IPS DF 19.7 (cell line): ENCODE measurements at places on chromosomes 11 and 22.

DNA sequence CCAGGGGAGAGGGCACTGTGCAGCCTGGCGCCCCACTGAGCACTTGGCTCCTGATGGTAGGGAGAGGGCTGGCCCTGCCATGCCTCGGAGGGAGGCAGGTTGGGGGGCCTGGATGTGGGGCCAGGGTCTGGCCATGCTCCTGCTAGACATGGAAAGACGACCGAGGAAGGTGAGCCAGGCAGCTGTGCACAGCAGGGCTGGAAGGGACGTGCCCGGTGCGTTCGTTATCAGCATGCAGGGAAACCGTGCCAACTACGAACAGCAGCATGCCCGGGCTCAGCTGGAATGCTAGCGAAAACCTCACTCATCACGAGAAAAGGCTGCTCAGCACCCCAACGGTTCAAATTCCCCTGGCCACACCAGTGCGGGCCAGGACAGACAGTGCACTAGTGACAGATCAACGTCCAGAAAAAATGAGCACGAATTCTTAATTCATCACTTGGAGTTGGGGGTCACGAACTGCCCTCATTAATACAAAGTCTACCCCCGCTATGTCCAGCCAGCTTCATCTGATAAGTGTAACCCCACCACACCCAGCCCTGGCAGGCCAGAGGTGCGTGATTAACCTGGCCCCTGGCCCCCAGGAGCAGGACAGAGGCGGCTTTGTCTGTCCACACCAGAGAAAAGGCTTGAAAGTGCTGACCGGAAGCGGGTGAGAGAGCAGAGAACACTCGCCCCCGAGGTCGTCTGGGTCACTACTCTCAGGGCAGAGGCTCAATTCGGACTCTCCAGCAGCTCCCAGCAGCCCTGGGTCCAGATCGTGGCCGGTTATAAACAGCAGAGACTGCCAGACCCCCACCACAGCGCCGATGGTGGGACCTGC is 84.2 kb downstream of the CELSR1 start:
- no peak for DNase-seq

DNA sequence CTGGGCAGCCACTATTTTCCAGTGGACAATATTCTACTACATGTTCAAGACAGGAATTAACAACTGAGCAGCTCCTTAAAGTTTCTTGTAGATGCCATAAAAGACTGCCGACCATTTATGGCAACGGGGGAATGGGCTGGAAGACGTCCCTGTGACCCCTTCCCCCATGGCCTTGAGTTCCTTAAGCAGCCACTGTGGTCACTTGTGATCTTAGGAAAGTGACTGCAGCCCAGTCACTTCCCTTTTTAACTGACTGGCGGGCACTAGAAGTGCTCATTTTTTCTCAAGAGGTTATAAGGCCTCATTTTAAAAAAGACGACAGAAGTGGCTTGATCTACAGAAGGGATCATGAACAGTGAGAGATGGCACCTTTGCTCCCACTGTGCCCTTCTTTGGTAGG is 153.2 kb upstream of the NARS2 start:
- no peak for DNase-seq

- no peak for DNase-seq
These were observed 32.5 kb upstream of the NUCB2 start for GRCh38 chr11:17244046-17244445.

- DNase-seq, result no peak
These were observed at the start of gene FGF19 for GRCh38 chr11:69703768-69704507. Gene FGF19, minus strand, starts transcription at chr11:69704022. Its CDS starts 146 bp downstream, at chr11:69703876.

DNA sequence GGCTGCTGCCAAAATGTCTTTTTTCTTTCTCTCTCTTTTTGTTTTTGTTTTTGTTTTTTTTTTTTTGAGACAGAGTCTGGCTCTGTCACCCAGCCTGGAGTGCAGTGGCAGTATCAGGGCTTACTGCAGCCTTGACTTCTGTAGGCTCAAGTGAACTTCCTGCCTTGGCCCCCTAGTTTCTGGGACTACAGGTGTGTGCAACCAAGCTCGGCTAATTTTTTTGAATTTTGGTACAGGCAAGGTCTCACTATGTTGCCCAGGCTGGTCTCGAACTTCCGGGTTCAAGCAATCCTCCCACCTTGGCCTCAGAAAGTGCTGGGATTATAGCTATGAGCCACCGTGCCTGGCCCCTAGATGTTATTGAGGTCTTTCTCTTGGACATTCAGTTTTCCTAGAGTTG is 2.2 kb upstream of the DDX10 start:
- no peak for DNase-seq

- no peak for DNase-seq
These were observed 562.6 kb upstream of the ANO3 start for GRCh38 chr11:25769287-25769686.

GRCh38 chr11:125626288-125626950 is 1.5 kb downstream of the CHEK1 start:
- DNase-seq, result peak; percentile 87

DNA sequence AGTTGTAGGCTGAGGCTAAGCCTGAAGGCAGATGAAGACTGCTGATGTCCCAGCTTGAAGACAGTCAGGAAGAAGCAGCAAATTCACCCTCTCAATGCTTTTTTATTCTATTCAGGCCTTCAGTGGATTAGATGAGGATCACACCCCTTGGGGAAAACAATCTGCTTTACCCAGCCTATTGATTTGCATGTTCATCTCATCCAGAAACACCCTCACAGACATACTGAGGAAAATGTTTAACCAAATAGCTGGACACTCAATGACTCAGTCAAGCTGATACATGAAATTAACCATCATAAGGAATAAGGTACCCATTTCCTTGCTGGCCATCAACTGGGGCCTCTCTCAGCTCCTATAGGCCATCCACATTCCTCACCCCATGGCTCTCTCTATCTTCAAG is 549.9 kb upstream of the CCDC90B start:
- DNase-seq, result no peak

DNA sequence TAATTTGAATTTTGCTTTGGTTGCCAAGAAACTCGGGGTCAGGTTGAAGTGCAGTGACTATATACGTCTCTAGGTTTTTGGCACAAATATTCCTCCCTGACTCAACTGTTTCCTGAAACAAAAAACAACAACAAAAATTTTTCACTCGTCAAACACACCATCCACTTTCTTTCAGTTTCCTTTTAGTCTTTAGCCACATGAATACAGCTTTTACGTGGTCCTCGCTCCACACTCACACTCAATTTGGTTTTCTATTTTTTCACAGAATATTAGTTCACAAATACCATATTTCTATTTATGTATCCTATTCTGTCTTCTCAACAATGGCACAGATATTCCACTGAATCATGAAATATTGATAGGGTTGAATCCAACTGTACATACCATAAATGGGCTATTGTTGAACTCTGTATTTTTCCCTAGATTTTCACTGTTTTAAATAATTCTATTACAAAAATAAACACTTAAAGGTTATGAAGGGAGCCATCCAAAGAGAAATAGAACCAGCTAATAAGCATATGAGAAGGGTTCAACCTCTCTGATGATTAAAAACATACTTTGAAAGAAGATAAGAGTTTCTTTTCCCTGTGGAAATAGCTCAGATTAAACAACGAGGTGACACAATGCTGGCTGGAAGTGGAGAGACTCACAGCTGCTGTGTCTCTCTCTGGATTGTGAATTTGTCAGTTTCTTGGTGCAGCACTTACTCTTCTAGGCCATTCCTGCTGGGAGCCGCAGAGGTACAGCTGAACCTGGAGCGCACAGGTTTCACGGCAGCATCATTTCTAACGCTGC is 5.1 kb upstream of the FBLN1 start:
- no peak for DNase-seq

DNA sequence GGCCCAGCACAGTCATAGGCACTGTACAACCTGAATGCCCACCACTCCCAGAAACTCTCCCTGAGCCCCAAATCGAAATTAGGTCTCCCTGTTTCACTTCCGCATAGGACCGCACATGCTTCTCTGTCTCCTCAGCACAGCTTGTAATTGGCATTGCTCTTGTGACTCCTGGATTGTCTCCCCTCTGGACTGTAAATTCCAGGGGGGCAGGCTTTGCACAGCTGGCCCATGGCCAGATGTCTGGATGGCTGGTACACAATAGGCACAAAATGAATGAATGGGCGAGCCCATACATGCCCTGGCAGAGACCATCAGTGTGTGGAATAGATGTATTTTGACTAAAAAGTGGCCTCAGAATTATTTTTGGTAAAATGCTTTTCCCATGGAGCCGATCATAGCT is 63.3 kb upstream of the PHF21B start:
- no peak for DNase-seq

DNA sequence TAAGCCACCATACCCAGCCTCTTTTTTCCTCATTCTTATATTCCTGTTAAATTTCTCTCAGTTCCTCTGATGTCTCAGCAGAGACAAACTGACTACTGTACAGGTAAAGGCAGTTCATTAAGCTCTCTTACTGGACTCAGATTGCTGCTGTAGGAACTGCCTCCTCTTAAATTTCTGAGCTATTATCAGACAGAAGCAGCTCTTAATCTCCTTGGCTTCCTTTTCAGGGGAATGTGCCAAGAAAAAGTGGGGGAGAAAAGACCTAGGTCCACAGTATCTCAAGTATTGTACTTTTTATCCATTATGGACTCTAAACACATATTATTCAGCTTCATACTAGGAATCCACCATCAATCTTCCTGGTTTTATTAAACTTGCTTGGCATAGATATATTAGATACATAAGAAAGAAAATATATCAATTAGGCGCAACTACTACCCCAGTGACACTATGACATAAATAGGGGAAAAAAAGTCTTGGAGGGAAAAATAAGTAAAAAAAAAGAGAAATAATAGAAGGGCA is 26.1 kb downstream of the MRTFA start:
- DNase-seq, result no peak

DNA sequence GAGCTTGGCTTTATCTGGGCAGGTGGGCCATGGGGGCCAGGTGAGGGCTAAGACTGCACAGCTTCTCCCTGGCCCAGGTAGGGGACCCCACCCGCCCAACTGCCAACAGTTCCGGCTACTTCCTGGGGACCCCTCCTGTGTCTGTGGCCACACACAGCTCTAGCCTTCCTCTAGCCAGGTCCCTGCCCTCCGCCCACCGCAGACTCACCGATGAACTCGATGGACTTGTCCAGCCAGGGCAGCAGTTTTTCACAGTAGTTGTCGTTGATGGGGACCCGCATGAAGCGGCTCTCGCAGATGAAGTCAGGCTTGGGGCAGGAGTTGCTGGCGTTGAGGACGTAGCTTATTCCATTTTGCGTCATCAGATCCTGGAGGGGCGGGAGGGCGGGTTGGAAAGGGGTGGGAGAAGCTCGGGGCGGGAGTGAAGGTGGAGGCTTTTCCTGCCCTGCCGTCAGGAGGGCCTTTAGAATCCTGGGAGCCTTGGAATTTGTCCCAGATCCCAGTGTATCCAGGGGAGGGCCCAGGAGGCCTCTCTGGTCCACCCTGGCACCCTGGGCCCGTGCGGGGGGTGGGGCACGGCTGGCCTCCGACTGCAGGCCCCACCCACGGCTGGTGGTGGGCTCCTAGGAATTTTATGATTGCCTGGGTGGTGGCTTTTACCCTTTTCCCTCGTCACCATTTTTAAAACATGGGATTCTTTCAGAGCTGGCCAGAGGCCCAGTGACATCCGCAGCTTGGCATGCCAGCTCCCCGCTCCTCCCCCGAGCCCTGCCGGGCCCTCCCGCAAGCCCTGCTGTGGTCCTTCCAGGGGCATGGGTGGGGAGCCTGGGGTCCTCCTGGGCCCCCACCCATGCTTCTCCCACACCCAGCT is 13.9 kb downstream of the DUSP8 start:
- no peak for DNase-seq

DNA sequence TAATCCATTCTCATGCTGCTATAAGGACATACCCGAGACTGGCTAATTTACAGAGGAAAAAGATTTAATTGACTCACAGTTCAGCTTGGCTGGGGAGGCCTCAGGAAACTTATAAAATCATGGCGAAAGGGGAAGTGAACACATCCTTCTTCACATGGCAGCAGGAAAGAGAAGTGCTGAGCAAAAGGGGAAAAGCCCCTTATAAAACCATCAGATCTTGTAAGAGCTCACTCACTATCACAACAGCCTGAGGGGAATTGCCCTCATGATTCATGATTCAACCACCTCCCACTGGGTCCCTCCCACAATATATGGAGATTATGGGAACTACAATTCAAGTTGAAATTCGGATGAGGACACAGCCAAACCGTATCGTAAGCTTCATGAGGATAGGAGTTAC is 3.8 kb upstream of the CYB5R2 start:
- no peak for DNase-seq

GRCh38 chr22:20316217-20316843 is 3.5 kb downstream of the DGCR6L start:
- no peak for DNase-seq

DNA sequence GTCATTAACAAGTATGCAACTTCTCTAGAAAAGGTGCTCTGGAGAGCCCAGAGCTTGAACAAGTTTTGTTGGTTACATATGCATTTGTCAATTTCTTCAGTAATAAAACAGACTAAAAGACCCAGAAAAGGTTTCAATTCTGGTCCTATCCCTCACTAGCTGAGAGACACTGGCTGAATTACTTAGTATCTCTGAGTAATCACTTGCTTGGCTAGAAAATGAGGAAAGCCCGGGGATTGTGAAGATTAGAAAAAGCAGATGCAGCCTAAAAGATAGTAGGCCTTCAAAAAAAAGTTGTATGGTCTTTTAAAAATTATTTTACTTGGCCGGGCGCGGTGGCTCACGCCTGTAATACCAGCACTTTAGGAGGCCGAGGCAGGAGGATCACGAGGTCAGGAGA is 41.2 kb downstream of the MAPK1 start:
- DNase-seq, result no peak

DNA sequence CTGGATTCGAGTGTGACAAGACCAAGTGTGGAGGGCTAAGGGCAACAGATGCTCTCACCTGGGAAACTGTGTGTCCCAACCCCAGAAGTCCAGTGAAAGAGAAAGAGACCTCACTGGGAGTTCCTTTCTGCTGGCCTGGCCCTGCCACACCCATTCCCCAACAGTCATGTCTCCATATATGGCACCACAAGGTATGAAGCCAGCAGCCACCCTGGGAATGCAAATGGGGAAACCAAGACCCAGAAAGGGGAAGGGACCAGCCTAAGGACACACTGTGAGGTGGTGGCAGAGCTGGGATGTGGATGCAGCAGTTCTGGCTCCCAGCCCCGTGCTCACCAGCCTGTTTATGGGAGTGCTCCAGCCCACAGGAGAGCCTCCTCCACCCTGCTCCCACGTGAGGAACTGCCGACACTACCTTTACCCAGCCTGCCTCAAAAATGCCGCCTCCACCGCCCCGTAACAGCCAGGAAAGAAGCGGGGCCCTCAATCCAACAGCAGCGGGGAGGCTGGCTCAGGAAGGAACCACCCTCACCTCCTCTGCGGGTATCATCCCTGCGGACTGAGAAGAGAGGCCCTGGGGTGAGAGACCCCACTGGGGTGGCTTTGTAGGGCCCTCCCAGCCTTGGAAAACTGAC is 12.6 kb downstream of the LMO1 start:
- DNase-seq, result no peak

GRCh38 chr11:28460348-28460747 is 352.2 kb downstream of the METTL15 start:
- no peak for DNase-seq

- DNase-seq, result no peak
These were observed 5.8 kb downstream of the UBASH3B start for GRCh38 chr11:122661182-122661945.
